Lung microvascular endothelial cell (primary cell): ENCODE measurements at places on chromosomes 2 and 18. TPM values are rescaled to one million over a fixed set of nuclear protein-coding genes. Genes with fewer than 3 reads are reported as not detected.

DNA sequence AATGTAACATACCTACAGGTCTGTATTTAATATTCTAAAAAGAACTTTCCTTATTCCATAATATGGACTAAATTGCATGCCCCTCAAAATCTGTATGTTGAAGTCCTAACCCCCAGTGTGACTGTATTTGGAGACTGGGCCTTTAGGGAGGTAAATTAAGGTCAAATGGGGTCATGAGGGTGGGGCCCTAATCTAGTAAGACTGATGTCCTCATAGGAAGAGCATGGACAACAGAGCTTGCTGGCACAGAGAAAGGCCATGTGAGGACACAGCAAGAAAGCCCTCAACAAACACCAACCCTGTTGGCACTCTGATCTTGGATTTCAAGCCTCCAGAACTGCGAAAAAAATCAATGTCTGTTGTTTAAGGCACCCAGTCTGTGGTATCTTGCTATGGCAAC lies 18.6 kb downstream of the SF3B1 start:
- no peak for DNase-seq

- DNase-seq = no peak
These were observed 114.3 kb upstream of the ALKAL2 start for GRCh38 chr2:402206-402605.

DNA sequence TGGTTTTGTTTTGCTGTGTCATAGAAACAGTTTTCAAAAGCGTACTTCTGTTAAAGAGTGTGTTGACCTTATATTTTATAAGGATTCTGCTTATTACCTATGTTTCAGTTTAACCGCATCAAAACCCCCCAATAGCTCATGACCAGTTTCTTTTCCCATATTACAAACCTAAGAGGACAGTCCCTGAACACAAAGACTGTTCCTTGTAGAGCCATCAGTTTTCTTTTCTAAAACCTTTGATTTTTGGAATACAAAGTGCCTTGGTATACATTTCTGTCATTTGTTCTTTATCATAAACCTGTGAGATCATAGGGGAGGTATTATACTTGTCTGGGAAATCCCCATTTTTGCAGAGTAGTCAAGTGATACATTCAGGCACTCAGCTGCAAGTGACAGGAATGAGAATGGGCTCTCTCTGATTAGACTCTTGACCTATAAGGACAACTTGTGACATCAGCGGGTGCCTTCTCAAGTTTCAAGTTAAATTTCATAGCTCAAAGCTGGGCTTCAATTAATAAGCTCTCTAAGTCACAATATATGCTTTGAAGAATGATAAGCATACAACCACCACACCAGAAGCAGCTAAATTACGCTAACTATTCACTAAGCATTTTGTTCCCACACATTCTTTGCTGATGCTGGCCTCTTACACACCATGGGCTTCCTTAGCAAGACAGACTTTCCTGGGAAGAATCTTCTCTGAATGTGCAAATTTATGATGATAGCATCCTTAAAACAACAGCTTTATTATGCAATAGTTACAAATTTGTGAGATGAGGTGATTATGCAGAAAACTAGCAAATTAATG lies 97.5 kb upstream of the CD302 start:
- DNase-seq = no peak

- no peak for DNase-seq
These were observed 209.3 kb downstream of the SLC4A3 start for GRCh38 chr2:219836647-219837177.

AGXT gene
- total RNA-seq = not detected in 2 replicates

CCDC178 gene
- total RNA-seq = not detected in 2 replicates

SERPINB4 gene
- not detected in 2 replicates for total RNA-seq

ARPC2 gene
- 213 and 281 TPM in 2 replicates for total RNA-seq
